ENCODE measurements at places on chromosomes 6 and 20.

GRCh38 chr6:45592991-45593390, 215.3 kb upstream of the SUPT3H start:
- no peak for DNase-seq

DNA sequence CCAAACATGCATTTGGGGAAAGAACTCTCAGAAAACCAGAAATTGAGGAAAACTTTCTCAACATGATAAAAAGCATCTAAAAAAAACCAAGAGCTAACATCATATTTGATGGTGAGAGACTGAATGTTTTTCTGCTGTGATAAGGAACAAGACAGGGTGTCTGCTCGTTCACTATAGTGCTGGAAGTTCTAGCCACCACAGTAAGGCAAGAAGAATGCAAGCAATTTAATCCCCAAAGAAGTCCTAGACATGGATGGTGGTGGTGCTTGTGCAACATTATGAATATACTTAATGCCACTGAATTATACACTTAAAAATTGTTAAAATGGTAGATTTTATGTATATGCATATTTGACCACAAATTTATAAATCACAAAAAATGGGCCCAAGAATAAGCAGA, 53.4 kb downstream of the LYRM2 start:
- no peak for DNase-seq

- peak; percentile 25 for DNase-seq
These were observed 11.9 kb downstream of the SLX4IP start for GRCh38 chr20:10447028-10447427.

DNA sequence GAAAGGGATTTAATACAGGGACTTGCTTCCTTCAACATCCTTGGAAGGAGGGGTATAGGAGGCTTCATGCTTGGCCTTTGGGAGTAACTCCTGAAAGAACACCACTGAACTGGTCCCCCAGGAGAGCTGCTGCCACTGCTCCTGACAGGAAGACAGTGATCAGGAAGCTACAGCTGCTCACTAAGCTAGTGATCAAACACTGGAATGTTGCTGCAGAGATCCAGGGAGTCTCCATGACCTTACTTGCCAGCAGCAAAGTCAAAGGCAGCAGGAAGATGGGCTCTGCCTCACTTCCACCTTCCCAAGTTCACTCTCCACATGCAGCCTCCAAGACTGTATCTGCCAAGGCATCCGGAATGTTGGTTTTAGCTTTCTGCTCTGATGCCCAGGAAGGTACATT, 31.8 kb downstream of the PIM1 start:
- DNase-seq, result no peak

DNA sequence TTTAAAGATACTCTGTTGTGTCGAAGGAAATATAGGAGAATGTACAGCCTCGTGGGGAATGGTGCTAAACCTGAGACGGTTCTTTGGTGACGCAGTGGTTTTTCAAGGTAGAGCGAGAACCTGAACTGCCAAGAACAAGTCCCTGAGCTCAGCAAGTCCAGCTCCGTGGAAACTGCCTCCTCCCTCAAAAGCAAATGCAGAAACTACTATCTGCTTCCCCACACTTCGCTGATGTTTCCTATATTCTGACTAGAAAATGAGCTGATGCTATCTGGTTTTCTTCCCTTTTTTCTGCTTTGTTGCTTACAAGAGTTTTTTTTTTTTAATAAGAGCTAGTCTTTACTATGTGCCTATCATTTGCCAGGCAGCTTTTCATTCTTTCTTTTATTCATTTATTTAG, 85.3 kb upstream of the LY86 start:
- DNase-seq, result no peak

DNA sequence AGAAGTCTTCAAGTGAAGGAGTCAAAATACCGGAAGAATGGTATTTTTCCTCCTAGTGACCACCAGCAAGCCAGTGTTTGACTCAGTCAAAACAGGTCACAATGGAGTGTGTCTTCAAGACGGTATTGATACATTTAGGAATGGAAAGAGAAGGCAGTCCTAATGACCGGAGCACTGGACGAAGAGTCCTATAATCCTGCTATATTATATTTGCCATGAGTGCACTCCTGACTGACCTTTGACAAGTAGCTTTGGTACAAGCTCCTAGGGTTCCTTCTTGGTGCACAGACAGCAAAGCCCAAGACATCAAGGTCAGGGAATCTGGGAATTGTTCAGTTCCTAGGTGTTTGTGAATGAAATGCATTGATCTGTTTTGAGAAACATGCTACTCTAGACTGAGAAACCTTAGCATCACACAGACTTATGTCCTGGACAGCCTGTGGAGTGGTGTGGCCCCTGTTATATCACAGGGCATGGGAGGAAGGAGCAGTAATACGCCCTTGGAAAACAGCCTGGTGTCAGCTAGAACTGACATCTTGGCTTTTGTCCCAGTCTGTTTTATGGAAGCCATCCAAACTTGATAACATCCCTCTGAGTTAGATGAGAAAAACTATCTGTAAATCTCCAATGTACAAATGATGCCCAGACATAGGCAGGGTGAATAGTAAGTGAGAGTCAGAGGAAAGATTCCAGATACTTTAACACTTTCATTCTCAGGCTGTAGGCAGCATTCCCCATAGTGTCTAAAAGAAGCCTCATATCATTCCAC, 18.5 kb downstream of the NOX3 start:
- DNase-seq, result no peak

DNA sequence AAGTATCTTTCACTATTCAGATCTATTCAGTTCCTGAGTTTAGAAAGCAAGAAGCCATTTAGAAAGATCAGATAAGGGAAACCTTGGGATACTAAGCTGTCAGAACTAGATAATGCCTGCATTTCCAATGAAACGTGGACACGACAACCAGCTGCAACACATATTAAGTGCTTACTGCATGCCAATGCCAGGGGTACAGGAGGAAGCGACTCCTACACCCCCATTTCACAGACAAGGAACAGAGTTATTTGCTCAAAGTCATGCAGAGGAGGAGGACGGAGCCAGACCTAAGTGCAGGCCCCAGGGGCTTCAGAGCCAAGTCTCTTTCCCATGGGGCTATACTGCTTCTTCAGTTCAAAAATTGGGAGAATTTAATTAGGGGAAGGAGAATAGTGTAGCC, 62.4 kb downstream of the PREX1 start:
- DNase-seq, result no peak
